ENCODE measurements at places on chromosomes 5 and 9.
A peak's percentile ranks its signal among the peaks of the same experiment; 100 is the strongest.

DNA sequence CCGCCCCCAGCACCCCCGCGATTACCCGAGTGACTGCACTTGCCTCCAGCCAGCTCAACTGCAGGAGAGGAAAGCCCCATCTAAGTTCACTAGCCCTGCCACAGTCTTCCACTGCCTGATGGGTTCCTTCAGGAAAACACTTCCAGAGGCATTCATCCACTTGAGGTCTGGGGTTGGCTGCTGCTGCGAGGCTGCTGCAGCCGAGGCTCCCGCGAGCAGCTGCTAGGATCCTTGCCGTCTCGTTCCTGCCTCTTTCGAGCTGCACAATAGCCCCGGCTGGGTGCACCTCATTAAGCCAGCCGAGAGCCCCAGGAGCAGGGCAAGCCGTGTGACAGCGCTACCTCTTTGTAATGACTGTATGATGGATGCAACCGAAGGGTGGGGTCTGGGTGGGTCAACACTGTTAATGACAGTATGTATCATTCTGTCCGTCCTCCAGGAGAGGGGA lies 24.2 kb upstream of the ELAVL2 start:
- DNase-seq = no peak

GRCh38 chr5:60763061-60763460 lies 63.1 kb upstream of the DEPDC1B start:
- no peak for DNase-seq

GRCh38 chr9:115524453-115525059 lies 406.6 kb upstream of the TNC start:
- DNase-seq = no peak

- no peak for DNase-seq
Measured at GRCh38 chr5:137412136-137412535, 87.0 kb downstream of the SPOCK1 start.

GRCh38 chr9:87498046-87498810 lies 561 bp downstream of the DAPK1 start:
- DNase-seq = peak; percentile 77

DNA sequence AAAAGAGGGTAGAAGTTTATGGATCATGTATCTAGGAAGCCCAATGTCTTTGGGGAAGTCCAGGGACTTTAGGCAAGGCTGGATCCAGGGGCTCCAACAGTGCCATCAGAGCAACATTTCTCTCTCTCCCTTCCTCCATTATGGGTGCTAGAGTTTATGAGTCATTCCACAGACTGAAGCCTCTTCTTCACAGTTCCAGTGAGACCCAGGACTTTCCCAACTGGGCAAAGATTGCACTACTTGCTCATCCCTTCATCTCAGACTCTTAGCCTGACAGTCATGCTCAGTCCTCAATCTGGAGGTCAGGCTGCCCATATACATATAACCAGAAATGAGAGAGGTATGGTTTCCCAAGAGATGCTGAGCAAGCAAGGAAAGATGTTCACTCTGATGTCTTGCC lies 110.7 kb downstream of the FEM1C start:
- DNase-seq = no peak

DNA sequence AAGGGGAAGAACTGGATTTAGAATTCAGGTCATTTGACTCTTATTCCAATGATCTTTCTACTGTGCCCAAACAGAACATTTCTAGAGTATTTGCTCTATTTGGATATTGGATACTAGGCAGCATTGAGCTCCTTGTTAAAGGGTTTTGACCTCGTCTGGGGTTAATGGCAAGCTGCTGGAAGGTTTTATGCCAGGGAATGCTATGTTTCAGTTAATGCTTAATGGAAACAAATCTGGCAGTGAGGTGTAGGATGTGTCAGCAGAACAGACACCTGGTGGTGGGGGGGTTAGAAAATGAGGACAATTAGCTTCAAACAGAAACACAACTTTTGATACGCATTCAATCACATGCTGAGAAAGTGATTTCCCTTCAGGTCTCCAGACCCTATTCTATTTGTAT lies 51.5 kb downstream of the AGXT2 start:
- no peak for DNase-seq

- no peak for DNase-seq
Measured at GRCh38 chr5:107696080-107696479, 25.3 kb upstream of the EFNA5 start.

DNA sequence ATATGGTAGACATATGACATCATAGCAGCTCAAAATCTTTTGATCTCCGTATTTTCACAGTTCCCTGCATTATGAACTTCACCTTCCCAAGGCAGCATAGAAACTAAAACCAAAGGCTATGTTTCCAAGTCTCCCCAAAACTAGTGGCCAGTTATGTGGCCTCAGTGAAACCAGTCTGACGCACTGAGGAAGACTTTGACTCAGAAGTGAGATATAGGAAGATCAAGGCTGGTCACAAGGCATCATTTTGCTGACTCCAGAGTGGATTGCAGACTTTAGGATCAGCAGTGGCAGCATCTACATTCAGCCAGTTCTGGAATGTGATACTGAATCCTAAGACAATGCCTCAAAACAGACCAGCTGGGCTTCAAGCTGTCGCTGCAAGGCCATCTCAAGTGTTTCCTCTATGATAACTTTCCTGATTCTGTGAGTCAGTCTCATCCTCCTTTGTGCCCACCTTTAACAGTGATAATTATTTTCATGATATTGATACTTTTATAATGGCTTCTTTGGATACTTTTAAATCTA lies 34.4 kb upstream of the ELL2 start:
- no peak for DNase-seq

DNA sequence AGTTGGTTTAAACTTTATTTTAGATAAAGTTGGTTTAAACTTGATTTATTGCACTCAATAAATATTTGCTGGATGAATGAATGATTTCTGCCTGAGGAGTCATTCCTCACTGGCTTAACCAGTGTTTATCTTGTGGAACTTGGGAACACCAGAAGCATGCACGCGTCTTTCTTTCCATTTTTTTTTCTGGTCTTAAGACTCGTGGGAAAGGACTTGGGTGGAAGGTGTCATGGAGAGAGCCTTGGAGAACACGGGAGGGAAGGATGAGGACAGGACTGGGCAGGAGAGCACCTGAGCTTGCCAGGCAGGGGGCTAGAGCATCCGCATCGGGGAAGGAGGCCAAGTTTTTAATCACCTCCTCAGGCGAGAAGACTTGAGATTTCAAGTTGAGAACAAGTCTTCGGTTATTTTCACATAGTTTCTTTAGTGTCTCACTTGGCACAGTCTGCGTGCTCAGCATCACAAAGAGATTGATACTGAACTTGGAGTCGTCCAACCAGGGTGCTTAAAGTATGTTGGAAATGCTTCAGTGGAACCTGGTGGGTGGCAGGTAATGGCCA lies 144.2 kb downstream of the PDZD2 start:
- DNase-seq = no peak

DNA sequence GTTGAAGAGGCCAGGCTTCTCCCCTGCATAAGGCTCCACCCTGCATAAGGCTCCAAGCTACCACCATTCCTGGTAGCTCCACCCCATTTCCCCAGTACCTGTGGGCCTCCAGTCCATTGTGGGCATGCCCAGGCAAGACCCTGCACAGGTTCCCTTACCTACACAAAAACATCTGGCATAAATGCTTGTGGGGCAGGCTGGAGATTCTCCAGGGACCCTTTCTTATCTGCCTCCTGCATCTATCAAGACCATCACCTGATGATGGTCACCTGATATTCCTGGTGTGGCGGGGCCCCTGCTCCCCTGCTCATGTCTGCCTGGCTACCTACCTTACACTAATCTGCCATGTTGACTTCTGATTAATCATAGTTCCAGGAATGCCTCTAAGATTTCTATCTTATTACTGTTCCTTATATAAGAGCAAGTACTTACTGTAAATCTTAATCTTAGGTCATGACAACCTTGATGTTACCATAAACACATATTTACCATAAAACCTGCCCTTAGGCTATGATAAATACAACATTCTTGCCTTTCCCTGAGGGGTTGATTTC lies 41.0 kb downstream of the FGD3 start:
- DNase-seq = no peak

DNA sequence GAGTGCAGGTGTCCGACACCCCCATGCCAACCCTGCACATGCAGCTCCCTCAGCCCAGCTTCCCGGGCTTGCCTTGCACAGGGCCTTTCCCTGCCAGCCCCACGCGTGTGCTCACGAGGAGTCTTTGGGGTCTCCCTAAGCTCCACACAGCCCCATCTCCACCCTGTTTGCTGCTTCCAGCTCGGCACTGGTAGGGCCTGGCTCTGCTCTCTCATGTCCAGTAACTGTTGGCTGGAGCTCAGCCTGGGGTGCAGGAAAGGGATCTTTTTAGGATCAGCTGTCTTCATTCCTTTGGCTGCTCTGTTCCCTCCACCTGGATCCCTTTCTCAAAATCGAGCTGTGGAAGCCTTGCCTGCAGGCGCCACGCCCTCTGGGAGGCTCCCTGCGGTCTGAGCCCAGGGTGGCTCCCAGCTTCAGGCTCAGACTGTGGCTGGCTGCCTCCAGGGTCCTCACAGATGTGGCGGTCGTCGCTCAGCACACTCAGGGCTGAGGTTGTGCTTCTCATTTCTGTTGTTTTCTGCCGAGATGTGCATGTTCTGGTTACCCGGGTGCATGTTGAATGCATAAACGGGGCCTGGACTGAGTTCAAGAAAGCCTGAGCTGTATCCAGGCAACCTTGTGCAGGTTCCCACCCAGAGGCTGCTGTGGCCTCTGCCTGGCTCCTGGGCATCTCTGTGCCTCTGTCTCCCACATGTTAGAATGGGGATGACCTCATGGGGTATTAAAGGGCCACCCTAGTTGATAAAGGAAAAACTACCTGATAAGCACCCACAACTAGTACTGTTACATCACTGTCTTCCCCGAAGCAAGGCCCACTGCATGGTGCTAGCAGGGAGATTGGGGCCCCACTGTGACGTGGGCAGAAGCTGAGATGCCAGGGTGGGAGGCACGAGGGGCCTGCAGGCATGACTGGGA lies 4.3 kb downstream of the CACNA1B start:
- no peak for DNase-seq

GRCh38 chr9:76181020-76181641 lies 213.1 kb downstream of the RFK start:
- no peak for DNase-seq

DNA sequence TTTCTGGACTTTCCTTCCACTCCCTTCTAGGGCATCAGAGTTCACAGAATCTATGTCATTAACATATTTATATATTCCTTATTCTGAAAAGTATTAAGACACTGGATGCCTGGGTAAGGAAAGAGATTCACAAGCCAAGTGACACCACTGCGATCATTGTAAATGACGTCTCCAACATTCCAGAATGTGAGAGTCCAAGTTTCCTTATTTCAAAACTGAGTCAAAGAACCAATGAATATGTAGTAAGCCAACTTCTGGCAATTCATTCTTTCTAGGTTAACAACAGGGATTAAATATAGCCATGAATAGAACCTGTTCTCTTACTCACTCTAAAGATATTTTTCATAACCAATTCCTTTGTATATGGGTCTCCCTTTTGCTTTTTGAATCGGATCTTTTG lies 18.1 kb downstream of the RAI14 start:
- no peak for DNase-seq

DNA sequence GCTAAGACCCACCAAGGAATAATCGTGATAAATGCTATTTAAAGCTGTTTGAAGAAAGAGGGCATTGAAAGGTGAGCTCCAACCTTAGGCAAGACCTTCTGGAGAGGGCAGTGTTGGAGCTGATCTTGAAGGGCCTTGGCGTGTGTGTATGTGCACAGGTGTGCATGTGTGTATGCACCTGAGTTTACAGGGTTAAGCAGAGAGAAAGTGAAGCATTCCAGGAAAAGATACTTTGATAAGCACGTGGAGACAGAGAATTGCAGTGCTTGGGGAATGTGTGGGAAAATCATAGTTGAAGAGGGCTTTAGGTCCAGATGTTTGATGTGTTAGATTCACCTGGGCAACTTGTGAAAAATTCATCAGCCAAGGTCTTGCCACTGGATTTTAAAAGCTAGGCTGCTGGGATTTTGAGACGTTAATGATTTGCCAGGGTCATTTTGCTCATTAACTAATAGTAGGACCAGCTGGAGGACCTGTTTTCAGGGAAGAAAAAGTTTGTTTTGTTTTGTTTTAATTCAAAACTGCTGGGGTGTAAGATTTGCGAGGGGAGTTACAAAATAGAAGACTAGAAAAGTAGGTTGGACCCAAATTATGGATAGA lies 78.3 kb upstream of the ANKRD55 start:
- DNase-seq = no peak

GRCh38 chr5:38187532-38187931 lies 70.8 kb upstream of the EGFLAM start:
- DNase-seq = no peak

DNA sequence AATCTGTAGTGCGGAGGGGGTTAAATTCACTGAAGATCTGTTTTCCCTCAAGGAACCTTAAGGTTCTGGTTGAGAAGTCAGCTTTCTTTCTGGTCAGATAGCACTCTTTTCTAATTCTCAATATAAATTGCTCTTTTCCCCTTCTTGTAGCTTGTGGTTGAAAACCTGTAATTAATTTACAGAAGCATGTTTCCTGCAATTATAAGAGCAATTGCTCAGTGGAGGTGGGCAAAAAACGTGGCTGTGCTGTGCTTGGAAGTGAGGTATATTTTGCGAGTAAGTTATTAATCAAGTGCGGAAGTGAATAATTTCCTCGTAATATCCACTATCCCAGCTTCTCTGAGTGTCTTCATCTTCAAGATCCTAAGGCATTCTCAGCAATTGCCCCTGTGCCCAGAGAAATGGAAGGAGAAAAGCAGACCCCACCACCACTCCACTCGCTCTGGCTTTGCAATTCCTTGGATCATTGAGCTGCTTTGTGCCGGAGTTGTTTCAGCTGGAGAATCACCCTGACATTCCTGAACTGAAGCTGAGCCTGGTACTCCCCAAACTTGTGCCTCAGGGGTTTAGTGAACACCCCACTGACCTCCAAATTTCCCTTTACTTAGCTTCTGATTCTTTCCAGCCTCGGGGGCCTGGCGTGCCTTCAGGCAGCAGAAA lies 140.6 kb downstream of the LRRC70 start:
- no peak for DNase-seq

DNA sequence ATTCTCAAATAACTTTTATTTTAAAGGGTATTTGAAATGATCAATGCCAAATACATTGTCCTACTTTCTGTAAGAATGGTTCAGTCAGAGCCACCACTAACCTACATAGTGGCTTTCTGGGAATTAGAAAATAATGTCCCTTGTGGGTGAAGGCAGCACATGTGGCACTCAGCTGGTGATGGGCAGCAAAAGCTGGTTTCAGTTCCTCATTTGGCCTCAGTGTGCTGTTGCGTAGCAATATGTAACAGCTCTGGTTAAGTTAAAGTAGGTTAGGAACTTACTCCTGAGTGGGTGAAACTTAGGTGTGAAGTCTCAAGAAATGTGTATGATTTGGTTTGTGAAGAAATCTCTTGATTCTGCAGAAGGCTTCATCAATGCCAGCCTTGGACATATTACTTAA lies 99.6 kb upstream of the SPEF2 start:
- no peak for DNase-seq

DNA sequence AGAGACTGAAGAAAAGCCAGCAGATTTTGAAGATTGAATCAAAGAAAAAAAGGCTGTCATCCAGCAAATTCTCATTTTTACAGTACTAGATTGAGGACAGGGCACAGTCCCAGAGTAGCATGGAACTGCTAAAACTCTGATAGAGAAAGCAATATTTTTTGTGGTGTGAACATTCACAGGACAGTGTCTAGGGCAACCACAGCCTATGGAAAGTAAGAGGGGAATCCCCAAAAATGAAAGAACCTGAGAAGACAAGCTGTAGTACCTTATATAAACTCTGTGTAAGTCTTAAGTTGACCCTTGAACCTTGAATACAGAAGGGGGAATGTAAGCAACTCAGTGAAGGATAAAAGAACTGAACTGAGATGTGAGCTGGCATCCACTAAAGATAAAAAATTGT lies 540.3 kb downstream of the HINT1 start:
- no peak for DNase-seq

- DNase-seq = no peak
Measured at GRCh38 chr5:123951582-123951977, 439.6 kb downstream of the CSNK1G3 start.

- DNase-seq = no peak
Measured at GRCh38 chr9:120733190-120733589, 18.9 kb upstream of the MEGF9 start.
